ENCODE measurements at places on chromosomes 7 and 10. TPM values are rescaled to one million over a fixed set of nuclear protein-coding genes. Genes with fewer than 3 reads are reported as not detected.

The PVRIG gene
- total RNA-seq = 70.9 TPM

The FAM24A gene
- total RNA-seq = not detected

The PIP gene
- total RNA-seq = not detected

The HMX3 gene
- not detected for total RNA-seq

The AKR1E2 gene
- 6.1 TPM for total RNA-seq

The NOS3 gene
- 38.1 TPM for total RNA-seq

The MUC3A gene
- total RNA-seq = not detected

The KCNH2 gene
- total RNA-seq = 0.75 TPM

The CLDN3 gene
- not detected for total RNA-seq

The ZPBP gene
- total RNA-seq = not detected

The FAM237B gene
- total RNA-seq = not detected

The NRP1 gene
- 0.60 TPM for total RNA-seq

The UTF1 gene
- not detected for total RNA-seq

The ADAP1 gene
- 14.4 TPM for total RNA-seq

The LRRC17 gene
- not detected for total RNA-seq

The TMEM130 gene
- total RNA-seq = not detected

Measured in activated naive CD4-positive, alpha-beta T cell treated with anti-CD3 and anti-CD28 coated beads, Interleukin-2, amount 10 ng/mL, durations not matched to agents 5 hours and 36 hours (primary cell).